ENCODE measurements at places on chromosomes 2 and 18.

- DNase-seq: no peak
Observed at GRCh38 chr18:79746730-79747129, 51.0 kb upstream of the KCNG2 start.

GRCh38 chr2:136183097-136183496 lies 65.1 kb upstream of the CXCR4 start:
- DNase-seq: no peak

GRCh38 chr18:32276906-32277305 lies 87.1 kb downstream of the MEP1B start:
- DNase-seq: no peak

GRCh38 chr18:56115071-56116015 lies 523.0 kb downstream of the TXNL1 start:
- DNase-seq: no peak

- no peak for DNase-seq
Observed at GRCh38 chr18:8635087-8635486, 25.9 kb downstream of the RAB12 start.

DNA sequence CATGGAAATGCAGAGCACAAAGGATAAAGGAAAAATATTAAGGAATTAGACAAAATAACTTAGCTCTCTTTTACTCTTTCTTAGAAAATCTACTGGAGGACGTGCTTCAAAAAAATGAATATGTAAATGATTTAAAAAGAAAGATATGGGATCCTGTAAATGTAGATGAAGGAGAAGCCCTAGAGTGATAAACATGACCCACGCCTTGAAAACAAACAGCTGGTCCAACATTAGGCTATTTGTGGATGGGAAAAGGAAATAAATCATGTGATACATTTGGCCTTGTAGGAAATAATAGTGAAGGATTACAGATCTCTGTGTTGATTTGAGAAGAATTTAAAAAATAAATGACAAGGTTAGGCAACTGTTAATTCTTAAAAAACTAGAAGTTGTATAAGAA lies 492.1 kb upstream of the SLC39A10 start:
- DNase-seq: no peak

- DNase-seq: no peak
Observed at GRCh38 chr2:236617221-236617737, 47.7 kb downstream of the ACKR3 start.

- DNase-seq: no peak
Observed at GRCh38 chr2:219406861-219407230, 11.3 kb upstream of the DES start.

DNA sequence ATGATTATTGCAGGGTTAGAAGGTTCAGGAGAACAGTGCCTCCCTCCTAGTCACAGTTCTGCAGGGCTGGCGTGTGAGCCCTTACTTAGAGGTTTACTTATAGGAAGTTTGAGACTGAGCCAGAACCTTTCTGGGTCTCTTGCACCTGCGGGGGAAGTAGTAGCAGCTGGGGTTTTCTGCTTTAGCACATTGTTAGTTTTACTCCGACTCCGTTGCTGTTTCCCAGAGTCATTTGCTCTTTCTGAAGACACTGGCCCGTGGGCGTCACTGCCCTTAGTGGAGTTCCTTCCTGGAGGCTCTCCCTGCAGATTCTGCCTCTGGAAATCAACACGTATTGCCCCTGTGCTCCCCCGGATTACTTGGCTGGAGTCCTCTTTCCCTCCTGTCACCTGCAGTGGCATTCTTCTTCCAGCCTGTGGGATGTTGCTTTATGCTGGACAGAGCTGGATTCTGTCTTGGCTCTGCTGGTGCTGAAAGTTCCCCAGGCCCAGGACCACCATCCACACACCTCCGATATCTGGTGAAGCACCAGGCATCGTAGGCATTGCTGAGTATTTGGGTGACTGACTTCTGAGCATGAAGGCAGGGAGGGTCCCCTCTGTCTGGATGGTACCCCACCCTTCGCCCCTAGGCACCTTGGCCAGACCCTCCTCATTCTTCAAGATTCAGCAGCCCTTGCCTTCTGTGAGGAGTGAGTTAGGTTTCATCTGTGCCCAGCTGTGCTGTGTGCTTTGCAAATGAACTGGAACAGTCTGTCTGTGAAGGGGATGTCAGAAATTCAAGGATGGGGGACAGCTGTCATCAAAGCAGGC lies 51.7 kb downstream of the AGAP1 start:
- DNase-seq: no peak

DNA sequence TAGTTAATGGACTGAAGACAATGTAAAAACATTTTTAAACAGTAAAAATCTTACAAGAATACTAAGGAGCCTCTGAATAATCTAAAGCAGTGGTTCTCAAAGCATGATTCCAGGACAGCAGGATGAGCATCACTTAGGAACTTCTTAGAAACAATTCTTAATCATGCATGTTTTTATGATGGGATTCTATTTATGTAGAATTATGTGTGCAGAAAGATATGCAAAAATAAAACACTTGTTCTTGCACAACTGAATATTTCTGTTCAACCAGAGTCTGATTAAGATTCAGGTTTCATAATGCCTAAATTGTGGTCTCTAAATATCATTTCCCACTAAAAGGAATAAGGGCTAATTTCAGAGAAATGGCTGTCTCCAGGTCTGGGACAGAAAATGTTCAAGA lies 69.2 kb upstream of the MTIF2 start:
- DNase-seq: no peak

DNA sequence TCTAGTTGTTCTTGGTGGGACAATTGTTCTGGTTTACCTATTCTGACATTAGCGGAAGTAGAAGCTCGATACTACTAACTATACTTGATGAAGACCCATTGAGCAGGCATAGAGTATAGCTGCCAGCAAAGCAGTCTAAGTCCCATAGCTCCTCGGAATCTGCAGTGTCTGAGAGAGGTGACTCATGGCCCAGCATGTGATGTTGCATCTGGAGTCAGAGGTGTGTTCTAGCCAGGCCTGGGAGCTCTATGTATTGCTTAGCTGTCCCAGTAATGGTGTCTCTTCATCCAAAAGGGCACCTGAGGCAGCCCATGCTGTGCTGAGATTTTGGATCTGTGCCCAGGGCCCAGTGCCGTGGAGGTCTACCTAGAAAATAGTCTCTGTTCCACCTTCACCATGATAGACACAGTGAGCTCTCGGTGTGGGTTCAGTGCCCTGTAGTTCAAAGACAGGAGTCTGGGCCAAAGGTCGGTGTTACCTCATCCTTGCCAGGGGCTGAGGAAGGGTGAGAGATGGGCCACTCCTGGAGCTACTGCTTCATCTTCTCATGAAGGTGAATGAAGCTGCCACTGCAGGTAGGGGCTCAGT lies 47.3 kb downstream of the MEX3C start:
- no peak for DNase-seq
